ENCODE measurements at places on chromosomes 16 and 17.

DNA sequence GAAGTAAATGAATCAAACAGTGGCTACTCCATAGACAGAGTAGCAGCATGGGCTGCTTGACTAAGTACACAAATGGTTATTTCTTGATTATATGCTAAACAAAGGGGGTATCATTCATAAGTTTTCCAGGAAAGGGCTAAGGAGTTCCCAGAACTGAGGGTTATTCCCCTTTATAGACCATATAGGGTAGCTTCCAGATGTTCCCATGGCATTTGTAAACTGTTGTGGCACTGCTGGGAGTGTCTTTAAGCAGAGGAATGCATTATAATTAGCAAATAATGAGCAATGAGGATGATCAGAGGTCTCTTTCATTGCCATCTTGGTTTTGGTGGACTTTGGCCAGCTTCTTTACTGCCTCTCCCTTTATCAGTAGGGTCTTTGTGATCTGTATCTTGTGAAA lies 105.1 kb downstream of the CDH11 start:
- no peak for DNase-seq

DNA sequence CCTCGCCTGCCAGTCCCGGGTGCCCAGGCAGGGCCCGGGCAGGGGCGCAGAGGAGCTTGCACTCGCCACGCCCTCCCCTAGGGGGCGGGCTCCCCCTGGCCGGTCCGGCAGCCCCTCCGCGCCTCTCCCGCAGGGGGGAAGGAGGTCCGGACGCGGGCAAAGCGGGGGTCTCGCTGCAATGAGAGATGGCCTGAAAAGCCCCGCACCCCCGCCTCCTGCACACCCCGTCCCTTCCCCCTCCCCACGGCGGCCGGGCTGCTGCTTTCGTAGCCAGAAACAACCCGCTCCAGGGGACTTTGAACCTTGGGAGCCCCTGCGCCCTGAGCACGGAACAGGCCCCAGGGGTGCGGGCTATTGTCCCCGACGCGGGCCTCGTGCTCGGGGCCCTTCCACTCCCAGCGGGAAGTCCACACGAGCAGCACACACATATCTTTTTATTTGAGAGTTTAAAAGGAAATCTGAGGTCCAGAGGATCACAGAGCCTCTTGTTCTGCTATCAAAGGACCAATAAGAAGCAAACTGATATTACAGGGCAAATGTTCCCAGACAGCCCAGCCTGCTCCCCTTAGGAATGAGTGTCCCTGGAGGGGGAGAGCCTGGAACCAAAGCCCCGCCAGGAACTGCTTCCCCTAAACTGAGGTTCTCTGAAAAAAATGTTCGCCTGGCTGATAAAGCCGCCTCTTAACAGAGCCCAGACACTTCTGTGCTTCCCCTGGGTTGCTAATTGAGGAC lies 5.8 kb upstream of the CBX4 start:
- DNase-seq = peak; percentile 52

- DNase-seq = no peak
Observed at GRCh38 chr17:64694207-64694606, 32.1 kb upstream of the SMURF2 start.

- no peak for DNase-seq
Observed at GRCh38 chr16:77470851-77471250, 36.0 kb upstream of the ADAMTS18 start.

- DNase-seq = no peak
Observed at GRCh38 chr16:31664683-31665482, 137.2 kb downstream of the AHSP start.

GRCh38 chr16:81786321-81786720 lies 7.2 kb downstream of the PLCG2 start:
- DNase-seq = no peak

GRCh38 chr16:11224096-11224893 lies 31.7 kb downstream of the SOCS1 start:
- DNase-seq = peak; percentile 74

DNA sequence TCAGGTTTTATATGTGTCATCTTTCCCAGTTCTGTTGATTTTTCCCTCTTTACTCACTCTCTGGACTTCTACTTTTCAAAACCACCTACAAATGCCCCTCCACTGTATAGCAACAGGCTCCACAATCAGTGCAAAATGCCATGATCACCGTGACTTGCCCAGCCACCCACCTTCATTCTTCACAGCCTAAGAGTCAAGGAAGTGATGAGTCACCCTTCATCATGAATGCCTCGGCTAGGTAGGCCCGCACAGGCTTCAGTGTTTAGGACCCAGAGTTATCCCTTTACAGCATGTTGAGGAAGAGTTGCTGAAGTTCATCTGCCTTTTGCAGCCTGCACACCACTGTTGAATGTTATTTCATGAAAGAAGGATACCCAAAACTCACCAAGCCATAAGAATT lies 158.6 kb downstream of the PMP22 start:
- DNase-seq = no peak

DNA sequence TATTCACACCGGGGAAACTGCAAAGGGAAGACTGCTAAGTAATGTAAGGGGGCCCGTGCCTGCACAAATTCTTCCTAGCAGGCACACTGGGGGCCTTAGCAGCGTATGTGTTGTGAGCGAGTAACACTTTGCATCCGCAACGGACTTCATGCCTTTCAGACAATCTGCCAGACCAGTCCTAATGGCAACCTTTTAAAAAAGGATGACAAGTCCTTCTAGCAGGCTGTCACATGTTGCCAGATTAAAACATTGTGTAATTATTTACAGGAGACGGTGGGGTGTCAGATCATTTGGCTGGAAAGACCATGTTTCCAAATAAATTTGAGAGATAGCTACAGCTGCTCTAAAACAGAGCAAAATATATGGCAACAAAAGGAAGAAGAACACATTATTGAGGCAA lies 46.1 kb downstream of the CPPED1 start:
- no peak for DNase-seq

Data from activated CD4-positive, alpha-beta T cell treated with anti-CD3 and anti-CD28 coated beads, Interleukin-2, amount 50 U/mL, for 48 hours (primary cell).